ENCODE measurements at places on chromosomes 12 and 14.

- no peak for DNase-seq
These were observed 14.5 kb upstream of the TFCP2 start for GRCh38 chr12:51187370-51187987.

- DNase-seq: peak; percentile 98
These were observed 13.0 kb upstream of the ITPR2 start for GRCh38 chr12:26845984-26846383.

DNA sequence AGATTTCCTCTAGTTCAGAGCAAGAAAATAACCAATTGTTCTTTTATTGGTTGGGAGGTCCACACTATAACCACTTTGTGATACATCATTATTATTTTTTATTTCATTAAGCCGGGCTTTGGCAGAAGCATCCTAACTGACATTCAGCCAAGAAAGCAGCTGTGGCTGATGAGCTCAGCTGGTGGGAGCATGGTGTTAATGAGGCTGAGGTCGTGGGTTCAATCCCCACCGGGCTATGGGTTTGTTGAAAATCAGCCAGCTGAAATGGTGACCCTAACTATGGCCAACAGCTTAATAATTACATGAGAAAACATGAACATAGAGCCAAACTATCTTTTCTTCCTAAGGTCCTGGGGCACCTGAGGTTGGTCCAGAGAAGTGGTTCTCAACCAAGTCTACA, 378.2 kb downstream of the GLT1D1 start:
- DNase-seq: no peak

GRCh38 chr14:50855558-50855957, 16.3 kb upstream of the ABHD12B start:
- DNase-seq: no peak

DNA sequence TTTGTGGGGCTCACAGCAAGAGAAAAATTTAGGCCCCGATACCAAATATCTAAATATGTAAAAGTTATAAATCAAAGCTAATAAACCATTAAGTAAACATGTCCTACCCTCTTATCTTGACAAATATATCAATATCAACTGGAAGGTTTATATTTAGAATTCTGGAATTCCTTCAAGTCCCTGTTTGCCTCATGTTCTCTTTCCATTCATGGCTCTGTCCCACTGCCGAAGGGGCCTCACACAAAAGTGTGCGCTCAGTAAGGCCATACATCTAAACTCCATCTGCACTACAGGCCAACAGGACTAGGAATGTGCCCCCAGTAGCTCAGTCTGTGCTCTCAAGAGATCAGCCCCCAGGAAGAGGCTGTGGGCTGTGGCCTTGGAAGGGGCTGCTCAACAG, 10.6 kb upstream of the ATP5MC2 start:
- peak; percentile 31 for DNase-seq

- no peak for DNase-seq
These were observed 159.1 kb downstream of the SAMD4A start for GRCh38 chr14:54725998-54726397.

GRCh38 chr12:96136161-96136560, 58.0 kb upstream of the ELK3 start:
- DNase-seq: no peak

- no peak for DNase-seq
These were observed 40.5 kb upstream of the DDX11 start for GRCh38 chr12:31033146-31033545.

GRCh38 chr12:72095025-72095424, 156.4 kb downstream of the TPH2 start:
- DNase-seq: no peak
